Body of pancreas (tissue), 4 donors: ENCODE measurements at places on chromosomes 3 and 15.
A peak's percentile ranks its signal among the peaks of the same experiment; 100 is the strongest.

DNA sequence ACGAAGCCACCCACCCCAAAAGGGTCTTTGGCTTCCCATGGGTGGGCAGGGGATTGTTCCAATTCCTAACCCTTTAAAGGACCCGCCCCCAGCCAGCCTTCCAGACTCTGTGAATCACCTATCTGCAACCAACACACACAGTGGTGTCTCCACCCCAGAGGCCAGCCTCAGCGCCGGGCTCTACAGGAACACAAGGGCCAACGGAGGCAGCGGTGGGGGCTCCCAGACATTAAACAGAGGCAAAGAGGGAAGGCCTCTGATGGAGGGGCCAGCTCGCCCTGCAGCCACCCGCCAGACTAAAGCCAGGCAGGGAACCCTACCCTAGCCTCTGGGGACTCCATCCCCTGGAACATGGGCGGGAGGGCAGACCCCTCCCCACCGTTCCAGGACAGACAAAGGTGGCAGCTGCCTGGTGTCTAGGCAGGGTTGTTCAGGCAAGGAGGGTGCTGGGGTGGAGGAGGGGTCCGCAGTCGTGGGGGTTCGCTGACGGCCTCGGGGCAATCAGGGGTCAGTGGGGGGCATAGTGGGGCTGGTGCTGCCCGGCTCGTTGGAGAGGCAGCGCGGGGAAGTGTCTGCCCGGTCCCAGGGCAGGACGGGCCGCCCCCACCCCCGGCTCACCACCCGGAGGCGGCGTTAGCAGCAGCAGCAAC lies 448 bp downstream of the SHISA5 start:
- peak; percentile 25 for DNase-seq

DNA sequence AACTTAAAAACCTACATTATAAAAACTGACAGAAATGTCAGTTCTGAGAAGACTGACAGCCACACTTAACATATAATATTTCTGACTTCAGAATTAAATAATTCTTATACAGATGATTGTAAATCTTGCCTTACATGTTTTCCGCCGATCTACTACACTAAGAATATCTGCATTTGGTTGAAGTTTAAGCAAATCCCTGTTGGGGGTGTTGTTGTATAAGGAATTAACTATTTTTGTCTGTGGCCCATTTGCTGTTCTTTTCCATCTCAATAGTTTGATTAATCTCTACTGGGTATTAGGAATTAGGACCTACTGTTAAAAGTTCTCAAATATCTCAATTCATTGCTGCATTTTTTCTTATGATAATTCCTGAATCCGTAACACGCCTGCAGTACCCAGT lies 838.3 kb upstream of the ROBO1 start:
- no peak for DNase-seq

- DNase-seq = peak; percentile 34
Measured at GRCh38 chr15:80343554-80343992, 60.6 kb upstream of the ARNT2 start.

- DNase-seq = no peak
Measured at GRCh38 chr3:148789906-148790305, 37.7 kb upstream of the CPB1 start.

- DNase-seq = no peak
Measured at GRCh38 chr3:108001457-108001856, 89.4 kb downstream of the CD47 start.

- DNase-seq = no peak
Measured at GRCh38 chr3:10108091-10108490, at the start of gene FANCD2OS. FANCD2OS (minus strand) TSS chr3:10108255; CDS start chr3:10104774, 3,481 bp downstream.

- no peak for DNase-seq
Measured at GRCh38 chr3:144900366-144900765, 928.7 kb downstream of the DIPK2A start.

DNA sequence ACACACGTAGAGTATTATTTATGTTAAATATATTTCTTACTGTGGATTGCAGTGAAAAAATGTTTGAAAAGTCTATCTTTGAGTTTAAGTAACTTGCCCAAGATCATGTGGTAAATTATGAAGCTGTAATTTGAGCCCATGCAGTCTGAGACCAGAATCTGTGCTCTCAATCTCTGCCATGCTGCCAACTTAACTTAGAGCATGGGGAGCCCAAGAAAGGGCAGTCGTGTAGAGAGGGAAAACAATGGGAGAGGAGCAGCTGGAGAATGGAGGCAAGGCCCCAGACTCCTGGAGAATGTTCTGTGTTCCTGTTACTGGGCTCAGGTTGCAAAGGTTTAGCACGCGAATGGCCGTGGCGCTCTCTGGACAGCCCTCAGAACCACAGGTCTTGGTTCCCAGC lies 311.6 kb upstream of the RASGRP1 start:
- no peak for DNase-seq

- DNase-seq = no peak
Measured at GRCh38 chr3:169836078-169836941, 23.6 kb upstream of the LRRC34 start.

- no peak for DNase-seq
Measured at GRCh38 chr3:45765266-45765851, 31.0 kb downstream of the SLC6A20 start.

GRCh38 chr3:173410849-173411248 lies 13.3 kb downstream of the NLGN1 start:
- no peak for DNase-seq

- no peak for DNase-seq
Measured at GRCh38 chr3:45976191-45977091, 19.2 kb downstream of the FYCO1 start.

GRCh38 chr15:95365511-95366107 lies 964.9 kb upstream of the NR2F2 start:
- no peak for DNase-seq

GRCh38 chr3:149542375-149543312 lies 68.1 kb downstream of the TM4SF4 start:
- peak; percentile 19 for DNase-seq

DNA sequence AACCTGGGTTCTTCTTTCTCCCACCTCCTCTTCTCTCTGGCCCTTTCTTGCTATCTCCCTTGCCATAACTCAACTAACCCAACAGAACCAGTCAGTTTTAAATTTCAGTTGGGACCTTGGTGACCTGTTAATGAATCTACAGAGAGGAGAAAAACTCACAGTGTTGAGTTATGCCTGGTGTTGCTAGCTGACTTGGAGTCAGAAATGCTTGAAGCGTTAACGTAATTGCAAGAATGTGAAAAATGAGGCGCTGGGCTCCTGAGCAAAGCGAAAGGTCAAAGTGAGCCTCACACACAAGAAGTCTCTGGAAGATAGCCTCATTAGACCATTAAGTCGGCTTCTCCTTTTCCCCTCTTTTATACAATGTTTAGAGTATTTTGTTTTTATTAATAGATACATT lies 18.4 kb downstream of the MEIS2 start:
- DNase-seq = no peak

DNA sequence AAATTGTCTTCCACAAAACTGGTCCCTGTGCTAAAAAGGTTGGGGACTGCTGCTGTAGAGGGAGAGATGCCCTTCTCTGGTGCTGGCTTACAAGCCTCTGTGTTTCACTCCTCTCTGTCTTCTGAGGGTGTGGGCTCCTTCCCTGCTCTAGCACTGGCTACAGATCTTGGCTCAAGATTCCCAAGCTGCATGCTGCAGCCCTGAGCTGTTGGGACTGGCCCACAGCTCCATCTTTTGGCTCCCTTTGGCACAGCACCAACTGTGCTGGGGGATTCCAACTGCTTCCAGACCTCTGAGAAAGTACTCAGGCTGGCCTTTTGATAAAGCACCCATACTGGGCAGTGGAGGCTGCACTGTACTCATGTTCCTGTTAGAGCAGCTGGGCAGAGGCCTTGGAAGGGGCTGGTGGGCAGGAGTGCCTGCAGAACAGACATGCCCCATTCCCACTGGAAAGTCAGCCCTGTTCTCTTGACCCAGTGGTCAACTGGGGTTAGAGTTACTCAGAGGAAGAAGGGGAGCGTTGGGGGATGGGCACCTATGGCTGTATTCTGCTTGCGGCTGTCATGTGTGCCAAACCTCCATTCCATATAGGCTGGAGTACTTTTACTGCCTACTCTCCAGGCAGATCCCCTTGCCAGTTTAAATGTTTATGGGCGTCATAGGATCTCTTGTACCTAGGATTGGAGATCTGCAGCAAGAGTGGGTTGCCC lies 55.7 kb downstream of the GALK2 start:
- no peak for DNase-seq

DNA sequence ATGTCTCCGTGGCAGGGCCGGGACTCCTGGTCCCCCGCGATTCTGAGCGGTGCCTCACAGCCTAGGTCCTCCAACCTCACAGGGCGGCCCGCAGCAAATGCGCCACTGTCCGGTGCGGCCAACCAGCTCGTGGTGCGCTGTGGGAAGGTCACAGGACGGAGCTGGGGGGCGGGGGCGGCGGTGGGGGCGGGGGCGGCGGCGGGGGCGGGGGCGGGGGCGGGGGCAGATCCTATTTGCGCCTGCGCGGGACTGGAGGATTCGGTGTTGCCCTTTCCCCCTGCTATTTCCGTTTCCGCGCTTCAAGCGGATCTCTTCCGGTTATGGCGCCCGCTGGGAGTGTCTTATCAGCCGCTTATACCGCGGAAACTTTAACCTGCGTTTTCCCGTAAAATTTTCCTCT lies 106.7 kb upstream of the SNRPN start:
- peak; percentile 57 for DNase-seq

GRCh38 chr3:42729404-42730145 lies 27.0 kb upstream of the HHATL start:
- no peak for DNase-seq

- DNase-seq = no peak
Measured at GRCh38 chr3:185276415-185276814, 22.6 kb upstream of the EHHADH start.

- DNase-seq = no peak
Measured at GRCh38 chr15:100461049-100461448, 67.7 kb downstream of the CERS3 start.

- DNase-seq = no peak
Measured at GRCh38 chr3:195195321-195196209, 75.4 kb downstream of the XXYLT1 start.

DNA sequence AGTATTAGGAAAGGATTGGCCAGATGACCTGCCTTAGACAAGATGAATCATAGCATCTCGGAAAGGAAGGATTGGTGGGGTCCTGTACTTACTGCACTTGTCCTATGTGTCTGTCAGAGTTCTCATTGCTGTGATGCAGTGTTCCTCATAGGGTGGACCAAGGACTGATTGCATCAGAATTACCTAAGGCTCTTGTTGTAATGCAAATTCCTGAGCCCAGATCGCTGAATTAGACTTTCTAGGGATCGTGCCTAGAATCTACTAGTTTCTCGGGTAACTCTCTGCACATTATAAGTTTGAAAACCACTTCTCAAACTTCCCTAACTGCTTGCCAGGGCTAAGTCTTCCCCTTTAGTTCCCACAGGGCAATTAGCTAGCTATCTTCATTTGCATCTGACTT lies 74.9 kb upstream of the SKOR1 start:
- DNase-seq = no peak

DNA sequence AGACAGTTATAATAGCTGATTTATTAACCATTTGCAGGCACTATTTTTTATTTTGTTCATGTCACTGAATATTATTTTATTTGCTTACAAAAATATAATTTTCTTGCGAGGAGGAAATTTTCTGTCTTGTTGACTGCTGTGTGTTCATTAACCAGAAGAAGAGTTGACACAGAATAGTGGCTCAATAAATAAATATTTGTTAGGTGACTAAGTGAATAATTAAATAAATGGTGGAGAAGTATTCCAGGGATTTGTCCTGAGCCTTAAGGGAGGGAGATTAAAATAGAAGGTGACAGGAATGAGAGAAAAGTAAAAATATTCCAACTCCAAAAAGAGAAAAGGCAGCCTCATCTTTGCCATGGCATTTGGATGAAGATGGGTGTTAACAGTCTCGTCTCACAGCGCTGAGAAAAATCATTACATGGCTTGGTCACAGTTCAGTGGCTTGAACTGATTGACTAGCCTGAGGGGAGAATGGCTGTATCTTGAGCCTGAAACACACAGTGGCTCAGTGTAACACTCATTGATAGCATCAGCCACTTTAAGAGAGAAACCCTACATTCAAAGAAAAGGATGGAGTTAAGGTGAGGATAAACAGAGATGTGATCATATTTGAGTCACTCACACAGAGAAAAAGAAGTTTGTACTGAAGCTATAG lies 449.9 kb upstream of the NAALADL2 start:
- no peak for DNase-seq

GRCh38 chr15:48596415-48596814 lies 49.1 kb downstream of the FBN1 start:
- DNase-seq = no peak

DNA sequence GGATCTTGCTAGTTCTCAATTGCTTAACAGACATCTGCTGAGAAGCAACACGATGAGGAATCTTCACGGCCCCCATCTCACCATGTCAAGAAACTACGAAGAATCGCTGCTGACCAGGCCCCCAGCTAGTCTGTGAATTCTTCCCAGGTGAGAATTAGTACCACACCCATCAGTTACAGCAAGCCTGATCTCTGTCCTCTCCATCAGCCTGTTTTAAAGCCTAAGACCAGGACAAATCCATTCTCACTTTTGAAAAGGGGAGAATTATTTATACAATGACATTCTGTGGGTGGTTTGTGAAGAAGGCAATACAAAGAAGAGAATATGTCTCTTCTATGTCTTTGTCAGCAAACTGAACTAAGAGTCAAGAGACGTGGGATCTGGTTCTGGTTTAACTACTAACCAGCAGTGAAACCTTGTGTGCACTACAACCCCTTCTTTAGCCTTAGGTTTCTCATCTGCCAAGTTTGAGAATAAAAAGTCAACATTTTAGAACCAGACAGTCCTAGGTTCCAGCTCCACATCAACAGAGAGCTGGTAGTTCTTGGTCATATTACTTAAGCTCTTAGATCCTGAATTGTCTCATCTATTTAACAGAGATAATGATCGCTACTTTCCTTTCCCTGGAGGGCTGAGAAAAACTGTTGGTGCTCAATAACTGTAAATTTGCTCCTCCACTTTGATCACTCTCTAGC lies 160.4 kb upstream of the RORA start:
- no peak for DNase-seq

GRCh38 chr3:132055872-132056271 lies 21.1 kb upstream of the CPNE4 start:
- DNase-seq = no peak
